ENCODE measurements at places on chromosomes 2 and 18.

GRCh38 chr2:180753809-180754761 is 226.3 kb upstream of the UBE2E3 start:
- DNase-seq = no peak

GRCh38 chr2:223971-224760 is 39.7 kb downstream of the SH3YL1 start:
- no peak for DNase-seq

- DNase-seq = no peak
Measured at GRCh38 chr2:131093696-131094462, 619 bp upstream of the FAM168B start.

- no peak for DNase-seq
Measured at GRCh38 chr2:241110607-241111439, 8.7 kb upstream of the MTERF4 start.

DNA sequence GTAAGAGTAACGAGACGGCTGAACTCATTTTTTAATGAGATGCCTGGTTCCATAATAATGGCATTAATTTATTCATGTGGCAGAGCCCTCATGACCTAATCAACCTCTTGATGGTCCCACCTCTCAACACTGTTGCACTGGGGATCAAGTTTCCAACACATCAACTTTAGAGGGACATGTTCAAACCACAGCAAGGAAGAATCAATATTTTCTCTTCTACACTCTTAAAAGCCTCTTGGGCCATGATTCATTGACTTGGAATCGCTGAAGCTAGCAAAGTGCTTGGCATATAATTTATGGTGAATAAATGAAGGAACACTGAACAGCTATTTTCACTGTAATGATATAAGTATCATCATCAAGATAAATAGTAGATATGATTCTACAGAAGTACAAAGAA is 333.0 kb downstream of the TNS1 start:
- no peak for DNase-seq

DNA sequence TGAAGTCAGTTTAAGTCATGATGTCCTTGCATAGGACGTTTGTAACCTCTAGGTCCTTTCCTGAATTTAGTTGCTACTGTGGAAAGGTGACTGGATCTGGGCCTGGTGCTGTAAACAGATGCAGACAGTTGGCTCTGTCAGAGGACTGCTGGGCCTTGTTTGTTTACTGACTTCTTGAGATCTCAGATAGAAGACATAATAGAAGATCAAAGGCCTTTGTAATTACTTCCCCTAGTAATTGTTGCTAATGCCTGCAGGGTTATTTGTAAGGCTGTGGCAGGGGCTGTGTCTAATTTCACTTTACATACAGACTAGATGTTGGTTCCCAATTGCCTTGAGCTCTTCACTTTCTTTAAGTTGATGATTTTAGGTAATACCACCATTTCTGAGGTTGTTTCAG is 42.5 kb downstream of the LYPD6B start:
- DNase-seq = no peak

- DNase-seq = no peak
Measured at GRCh38 chr2:39179974-39180960, 59.4 kb upstream of the SOS1 start.

Measured in stimulated activated CD4-positive, alpha-beta T cell treated with anti-CD3 and anti-CD28 coated beads, Interleukin-15, amount 100 ng/mL, for 1 hour (primary cell).